RKO (cell line): ENCODE measurements at places on chromosomes 2 and 18.

DNA sequence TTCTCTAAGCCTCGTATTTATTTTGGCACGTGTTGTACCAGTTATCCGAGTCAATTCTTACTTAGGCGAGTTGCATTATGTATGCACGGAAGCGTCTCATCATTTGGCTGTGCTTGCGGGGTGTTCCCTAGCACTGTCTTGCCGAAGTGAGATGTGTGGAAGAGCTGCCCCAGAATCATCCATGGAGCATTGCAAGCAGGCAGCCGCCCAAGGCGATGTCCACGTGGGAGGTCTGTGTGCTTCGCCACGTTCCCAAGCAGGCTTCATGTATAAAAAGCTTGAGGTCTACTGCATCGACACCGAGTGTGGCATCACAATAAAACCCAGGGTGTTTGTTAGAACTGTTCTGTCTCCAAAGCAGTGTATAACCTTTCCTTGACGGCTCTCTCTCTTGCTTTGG lies 849.9 kb downstream of the DCDC2C start:
- no peak for DNase-seq

DNA sequence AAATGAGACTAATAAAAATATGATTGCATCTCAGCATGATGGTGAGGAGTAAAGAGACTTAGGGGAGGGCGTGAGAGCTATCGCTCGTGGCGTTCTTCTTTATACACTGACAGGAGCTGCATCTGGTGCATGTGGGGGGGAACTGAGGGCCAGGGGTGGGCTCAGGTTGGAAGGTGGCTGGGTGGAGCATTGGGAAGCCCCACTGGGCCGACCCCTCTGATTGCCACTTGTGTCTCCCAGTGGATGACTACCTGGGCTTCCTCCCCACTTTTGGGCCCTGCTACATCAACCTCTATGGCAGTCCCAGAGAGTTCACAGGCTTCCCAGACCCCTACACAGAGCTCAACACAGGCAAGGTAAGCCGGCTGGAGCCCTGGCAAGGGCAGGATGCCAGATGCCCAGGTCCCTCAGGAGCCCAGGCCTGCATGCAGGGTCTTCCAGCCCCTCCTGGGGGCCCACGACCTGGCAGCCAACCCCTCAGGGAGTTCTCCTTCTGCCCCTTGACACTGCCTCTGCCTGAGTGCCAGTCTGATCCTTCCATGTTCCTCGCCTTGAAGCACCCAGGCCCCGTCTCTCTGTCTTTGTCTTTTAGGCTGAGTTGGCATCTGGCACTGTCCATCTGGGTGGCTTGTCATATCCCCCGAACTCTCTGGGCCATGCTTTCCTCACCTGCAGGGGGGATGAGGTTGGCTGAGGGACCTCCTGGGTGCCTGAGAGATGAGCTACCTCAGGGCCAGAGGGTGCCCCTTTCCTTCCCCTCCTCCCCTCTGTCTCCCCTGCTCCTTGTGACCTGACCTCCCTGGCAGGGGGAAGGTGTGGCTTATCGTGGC lies 97.7 kb downstream of the DYSF start:
- DNase-seq = no peak

DNA sequence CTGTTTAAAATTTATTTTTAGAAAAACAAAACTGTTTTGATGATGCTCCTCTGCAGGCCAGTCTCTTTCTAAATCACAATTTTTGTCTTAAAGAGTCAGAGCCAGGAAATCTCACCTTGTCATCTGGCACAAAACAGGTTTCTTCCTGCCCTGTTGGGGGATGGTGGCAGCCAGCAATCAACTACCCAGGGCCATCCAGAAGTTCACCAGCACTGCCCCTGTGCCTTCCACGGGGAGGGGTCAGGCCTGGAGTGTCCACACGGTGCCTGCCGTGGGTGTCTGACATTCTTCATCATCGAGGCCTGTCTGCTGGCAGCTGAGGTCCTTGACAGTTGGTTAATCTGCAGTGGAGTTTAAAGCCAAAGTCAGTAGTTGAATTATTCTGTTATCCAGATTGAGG lies 40.0 kb upstream of the BMP10 start:
- DNase-seq = no peak

DNA sequence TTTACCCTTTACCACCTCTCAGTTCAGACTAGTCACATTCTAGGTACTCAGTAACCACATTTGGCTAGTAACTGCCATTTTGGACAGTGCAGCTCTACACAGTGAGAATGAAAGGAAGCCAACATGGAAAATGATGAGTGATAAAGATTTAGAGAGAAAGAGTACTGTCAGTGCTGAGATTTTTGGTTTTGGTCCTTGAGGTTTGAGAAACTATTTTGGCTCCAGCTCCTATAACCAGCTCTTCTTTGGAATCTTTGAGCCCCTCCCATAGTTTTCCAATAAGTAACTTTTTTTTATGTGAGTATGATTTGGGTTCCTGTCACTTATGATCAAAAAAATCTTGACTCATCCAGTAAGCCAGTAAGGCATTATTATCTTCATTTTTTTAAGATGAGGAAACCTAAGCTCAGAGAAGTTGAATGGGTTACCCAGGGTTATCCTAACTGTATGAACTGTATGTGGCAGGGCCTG lies 173.0 kb downstream of the BABAM2 start:
- DNase-seq = no peak

DNA sequence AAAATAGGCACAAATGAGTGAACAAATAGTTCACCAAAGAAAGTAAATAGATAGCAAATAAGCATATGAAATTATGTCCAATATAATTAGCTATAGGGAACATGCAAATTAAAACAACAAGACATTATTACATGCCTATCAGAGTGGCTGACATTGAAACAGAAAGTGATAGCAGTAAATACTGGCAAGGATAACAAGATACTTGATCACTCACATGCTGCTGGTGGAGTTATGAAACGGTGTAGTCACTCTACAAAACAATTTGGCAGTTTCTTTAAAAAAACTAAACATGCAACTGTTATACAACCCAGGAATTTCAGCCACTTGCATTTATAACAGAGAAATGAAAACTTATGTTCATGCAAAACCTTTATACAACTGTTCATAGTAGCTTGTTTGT lies 439.2 kb upstream of the ACVR2A start:
- DNase-seq = no peak

DNA sequence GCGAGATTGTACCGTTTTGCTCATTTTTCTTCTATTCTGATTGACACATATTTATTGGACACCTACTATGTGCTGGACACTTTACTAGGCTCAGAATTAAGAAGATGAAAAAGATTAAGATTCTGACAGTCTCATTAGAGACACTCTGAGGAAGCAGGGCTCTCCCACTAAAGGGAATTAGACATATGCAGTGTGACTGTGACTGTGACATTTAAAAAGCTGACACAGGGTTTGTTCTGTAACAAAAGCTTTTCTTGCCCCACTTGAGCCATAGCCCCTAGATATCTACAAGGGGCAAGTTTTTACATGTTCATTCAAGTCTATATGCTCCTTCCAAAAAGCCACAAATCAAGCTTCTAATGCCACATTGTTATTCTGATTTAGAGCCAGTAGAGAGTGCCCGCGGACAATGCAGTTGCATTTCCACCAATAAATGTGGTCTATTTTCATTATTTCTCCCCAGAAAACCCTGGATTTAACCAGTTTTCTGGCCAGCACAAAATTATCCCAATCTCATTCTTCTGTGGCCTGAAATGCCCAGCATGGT lies 9.8 kb downstream of the ARHGAP25 start:
- no peak for DNase-seq

GRCh38 chr2:72942293-72942692 lies 25.0 kb downstream of the EMX1 start:
- DNase-seq = no peak

GRCh38 chr2:192675681-192676080 lies 480.9 kb upstream of the TMEFF2 start:
- no peak for DNase-seq

DNA sequence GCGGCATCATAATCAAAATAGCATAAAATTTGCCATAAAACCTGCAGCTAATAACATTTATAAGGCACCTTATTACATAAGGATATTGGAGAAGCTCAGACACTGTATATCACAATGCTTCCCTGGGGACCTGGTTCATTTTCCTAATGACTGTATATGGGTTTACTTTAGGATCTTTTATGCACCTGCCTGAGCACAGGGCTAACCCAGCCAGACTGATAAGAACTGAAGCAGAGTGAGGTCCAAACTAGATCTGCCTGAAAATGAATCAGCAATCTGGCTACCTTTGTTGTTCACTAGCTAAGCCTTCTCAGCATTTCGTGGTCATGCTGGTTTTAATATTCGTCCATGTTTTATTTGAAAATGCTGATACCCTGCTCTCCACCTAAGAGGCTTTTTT lies 1922.3 kb upstream of the CELF4 start:
- no peak for DNase-seq

DNA sequence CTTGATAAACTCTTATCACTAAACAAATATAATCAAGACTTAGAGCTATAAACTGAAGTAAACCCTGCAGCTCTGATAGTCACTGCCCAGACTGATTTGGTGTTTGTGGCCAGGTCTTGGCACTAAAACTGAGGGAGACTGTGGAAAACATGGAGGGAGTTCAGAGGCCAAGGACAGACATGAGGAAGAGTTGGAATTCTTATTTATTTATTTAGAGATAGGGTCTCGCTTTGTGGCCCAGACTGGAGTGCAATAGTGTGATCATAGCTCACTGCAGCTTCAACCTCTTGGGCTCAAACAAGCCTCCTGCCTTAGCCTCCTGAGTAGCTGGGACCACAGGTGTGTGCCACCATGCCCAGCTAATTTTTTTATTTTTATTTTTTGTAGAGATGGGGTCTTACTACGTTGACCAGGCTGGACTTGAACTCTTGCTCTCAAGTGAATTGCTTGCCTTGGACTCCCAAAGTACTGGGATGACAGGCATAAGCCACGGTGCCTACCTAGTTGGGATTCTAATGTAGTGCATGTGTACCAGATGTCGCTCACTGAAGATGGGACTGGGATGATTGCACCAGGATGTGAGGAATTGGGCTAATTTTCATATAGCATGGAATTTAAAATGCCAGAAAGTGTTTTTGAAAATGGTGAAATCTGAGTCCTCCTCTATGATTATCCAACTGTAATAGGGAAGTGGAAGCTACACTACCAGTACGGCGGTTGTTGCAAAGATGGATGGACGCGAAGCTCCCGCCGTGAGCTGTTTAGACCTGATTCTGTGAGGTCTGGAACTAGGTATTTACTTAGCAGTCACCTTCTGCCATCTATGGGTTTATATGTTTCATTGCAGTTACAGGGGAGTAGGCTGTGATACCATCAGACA lies 52.7 kb upstream of the CTLA4 start:
- DNase-seq = peak; percentile 83

- no peak for DNase-seq
These were observed 55.7 kb downstream of the KCNG2 start for GRCh38 chr18:79853303-79853992.

DNA sequence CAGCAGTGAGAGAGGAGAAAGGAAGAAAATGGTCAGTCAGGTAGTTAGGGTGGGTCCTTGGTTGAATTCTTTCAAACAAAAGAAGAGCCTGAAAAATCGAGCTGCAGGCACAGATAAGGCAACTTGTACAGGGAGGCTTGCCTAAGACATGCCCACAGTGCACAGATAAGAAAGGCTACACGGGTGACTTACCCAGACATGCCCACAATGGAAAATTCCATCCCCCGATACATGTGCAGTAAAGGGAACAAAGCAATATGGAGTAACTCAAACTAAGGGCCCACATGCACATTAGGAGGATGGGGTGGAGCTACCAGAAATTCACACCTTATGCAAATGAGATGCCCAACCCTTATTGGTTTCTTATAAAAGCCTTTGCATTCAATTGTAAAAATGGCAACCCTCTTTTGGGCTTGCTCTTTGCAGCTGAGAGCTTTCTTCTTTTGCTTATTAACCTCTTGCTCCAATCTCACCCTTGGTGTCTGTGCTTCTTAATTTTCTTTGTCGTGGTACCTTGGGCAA lies 110.3 kb upstream of the RMP24 start:
- no peak for DNase-seq

- no peak for DNase-seq
These were observed 57.8 kb upstream of the FAM237A start for GRCh38 chr2:206584323-206585116.

GRCh38 chr2:138000796-138001195 lies 36.5 kb downstream of the HNMT start:
- DNase-seq = no peak

- no peak for DNase-seq
These were observed 66.9 kb downstream of the COPS7B start for GRCh38 chr2:231853105-231853504.

DNA sequence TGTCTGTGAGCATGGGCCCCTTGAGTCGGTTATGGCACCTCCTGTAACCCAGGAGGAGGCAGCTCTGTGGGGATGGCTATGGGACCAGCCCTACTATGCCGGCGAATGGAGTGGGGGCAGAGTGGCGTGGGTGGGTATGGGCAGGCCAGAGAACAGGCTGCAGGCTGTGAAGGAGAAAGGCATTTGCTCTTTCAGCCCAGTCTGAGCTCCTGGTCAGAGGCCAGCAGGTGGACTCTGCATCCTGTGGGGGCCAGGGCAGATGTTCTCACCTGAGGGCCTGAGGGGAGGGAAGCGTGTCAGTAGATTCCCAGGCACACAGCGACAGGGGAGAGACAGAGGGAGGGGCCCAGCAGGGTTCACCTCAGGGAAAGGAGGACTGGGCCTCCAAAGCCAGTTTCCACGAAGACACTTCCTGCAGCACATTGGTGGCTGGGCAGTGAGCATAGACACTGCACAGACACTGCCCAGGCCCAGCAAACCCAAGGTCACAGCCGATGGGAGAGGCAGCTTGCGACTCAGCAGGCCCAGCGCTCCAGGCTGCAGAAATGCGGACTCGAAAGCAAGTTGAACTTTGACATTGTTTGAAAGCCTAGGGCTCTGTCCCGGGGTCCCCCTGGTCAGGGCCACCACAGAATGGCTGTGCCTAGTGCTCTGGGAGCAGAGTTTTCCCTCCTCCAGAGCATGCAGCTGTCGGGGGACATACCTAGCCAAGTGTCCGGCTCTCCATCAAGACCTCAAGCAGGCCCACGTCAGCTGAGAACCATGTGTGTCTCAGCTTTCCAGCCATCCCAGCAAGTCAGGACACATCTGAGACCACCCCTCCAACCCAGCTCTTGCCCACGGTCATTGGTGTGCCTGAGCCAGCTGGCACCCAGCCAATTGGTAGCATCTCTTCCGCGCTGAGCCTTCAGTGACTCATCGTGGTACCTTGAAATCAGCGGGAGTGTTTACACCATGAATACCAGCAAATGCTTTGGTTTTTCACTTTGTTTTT lies 53.8 kb downstream of the TGOLN2 start:
- DNase-seq = peak; percentile 51

- DNase-seq = no peak
These were observed 181.6 kb downstream of the AFF3 start for GRCh38 chr2:99960790-99961189.

GRCh38 chr18:32391126-32391525 lies 79.6 kb downstream of the GAREM1 start:
- no peak for DNase-seq

DNA sequence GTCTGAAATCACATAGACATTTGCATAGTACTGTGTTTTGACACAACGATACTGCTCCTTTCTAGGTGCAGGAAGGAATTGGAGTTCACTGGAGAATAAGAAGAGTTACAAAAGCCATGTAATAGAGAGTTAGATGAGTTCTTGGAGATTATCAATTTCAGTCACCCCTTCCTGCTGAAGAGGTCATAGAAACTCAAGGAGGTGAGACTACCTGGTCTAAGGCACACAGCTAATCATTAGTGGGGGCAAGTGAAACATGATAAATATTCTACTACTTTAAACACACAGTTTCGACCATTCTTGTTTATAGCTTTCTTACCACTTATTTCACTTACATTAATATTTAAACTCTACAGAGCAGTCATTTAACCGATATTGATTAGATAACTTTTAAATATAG lies 286.9 kb upstream of the NXPH2 start:
- no peak for DNase-seq
